Fibroblast of upper back skin (primary cell): ENCODE measurements at places on chromosomes 7 and 10.

DNA sequence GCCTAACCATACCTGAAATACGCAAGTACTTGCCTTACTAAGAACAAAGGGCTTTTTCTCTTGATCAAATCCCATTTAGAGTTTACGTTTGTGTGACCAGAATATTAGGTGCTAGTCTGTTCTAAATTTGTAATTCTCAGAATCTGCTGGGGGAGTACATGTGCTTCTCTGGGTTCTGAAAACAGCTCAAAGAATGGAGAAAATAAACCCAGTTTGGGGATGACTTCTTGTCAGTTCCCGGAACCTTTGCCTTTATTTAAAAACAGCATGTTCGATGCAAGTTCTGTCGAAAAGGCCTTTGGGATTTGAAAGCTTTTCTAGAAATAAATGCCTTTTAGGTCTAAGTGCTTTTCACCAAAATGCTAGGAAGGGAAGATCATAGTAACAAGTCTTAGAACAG lies 147.0 kb downstream of the ARID5B start:
- DNase-seq = no peak

- no peak for DNase-seq
Measured at GRCh38 chr10:119673271-119673670, 22.1 kb downstream of the BAG3 start.

DNA sequence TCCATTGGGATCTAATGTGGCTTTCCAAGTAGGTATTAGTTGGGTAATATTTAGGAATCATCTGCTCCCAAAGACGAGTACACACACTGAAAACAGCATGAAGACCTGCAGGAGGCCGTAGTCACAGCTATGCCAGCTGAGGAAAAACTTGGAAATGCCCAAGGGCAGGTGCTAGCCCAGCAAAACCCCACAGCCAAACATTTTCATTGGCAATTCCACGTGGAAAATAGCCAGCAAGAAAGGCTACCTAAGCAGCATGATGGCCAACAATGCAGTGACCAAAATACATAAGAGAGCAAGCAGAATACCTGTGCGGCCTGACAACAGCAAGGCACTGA lies 32.7 kb downstream of the DOCK4 start:
- DNase-seq = no peak

DNA sequence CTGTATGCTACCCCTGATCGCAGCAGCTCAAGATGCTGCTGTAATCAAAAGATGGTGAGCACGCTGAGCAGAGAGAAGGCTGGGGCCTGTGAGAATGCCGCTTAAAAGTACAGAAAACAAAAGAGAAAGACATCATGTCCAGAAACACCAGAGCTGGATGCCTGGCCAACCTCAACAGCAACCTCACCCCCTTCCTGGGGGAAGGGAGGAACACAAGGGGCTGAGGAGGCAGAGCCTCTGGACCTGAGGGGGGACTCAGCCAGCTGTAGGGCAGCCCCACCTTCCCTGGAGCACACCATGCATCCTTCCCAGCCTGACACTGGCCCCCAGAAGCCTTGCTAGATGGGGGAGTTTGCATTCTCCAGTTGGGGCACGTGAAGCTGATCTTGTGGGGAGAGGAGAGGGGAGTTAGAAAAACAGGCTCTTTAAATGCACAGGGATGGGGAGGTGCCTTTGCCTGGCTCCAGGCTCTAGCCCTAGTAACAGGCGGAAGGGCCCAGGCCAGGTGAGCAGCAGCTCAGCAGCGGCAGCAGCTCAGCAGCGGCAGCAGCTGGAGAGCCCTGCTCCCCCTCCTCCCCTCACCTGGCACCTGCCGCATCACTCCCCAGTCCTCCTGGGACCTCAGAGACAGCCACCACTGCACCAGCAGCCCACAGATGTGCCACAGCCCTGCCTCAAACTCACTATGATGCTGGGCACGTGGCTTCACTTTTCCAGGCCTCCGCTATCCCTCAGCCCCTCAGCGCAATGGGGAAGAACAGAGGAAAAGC lies 156.3 kb downstream of the NEURL1 start:
- DNase-seq = no peak

GRCh38 chr10:95406651-95407280 lies 116.0 kb upstream of the PDLIM1 start:
- no peak for DNase-seq

DNA sequence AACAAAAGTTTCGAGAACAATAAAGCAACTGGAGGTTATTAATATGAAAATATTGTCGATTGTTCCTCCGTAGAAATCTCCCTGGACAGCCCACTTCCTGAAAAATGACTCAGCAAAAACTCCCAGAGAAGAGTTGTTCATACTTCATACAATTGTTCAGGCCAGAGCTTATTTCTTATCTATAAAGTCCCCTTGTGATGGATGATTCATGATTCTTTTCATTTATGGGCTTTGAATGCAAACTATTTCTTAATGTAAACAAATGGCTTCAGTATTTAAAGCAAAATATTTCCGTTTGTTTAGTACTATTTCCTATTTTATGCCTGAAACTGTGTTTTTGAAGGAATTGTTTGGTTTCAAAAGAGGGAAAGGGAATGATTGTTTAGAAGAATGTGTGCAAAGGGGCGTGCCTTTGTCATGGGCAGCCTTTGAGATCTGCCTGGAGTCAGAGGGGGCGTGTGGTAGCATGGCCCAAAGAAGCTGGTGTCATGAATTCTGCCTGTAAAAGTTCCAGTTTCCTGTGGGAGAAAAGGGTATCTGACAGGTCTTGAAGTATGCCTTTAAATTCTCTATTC lies 26.2 kb upstream of the EXOC6 start:
- peak; percentile 80 for DNase-seq
